CD4-positive, alpha-beta T cell treated with Interleukin-6 at 100 ng/mL for 8 hours (primary cell): ENCODE measurements at places on chromosomes 5 and 9.
A peak's percentile ranks its signal among the peaks of the same experiment; 100 is the strongest.

DNA sequence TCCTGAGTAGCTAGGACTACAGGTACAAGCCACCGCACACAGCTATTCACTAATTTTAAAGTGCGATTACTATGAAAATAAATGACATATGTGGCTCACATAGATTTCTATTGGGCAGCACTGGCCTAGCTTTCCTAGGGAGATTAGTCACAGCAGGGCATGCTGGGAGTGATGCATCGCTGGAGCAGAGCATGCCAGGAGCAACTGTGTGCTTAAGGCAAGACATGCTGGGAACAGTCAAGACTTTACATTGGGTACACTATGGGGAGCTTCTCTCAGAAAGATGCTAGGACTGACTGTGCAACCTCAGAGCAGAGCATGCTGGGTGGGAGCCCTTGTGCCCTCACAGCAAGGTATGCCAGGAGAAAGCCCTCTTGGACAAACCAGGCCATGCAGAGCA is 9.3 kb downstream of the ST6GALNAC6 start:
- DNase-seq = no peak

- no peak for DNase-seq
Observed at GRCh38 chr5:109345699-109346098, 64.1 kb downstream of the PJA2 start.

DNA sequence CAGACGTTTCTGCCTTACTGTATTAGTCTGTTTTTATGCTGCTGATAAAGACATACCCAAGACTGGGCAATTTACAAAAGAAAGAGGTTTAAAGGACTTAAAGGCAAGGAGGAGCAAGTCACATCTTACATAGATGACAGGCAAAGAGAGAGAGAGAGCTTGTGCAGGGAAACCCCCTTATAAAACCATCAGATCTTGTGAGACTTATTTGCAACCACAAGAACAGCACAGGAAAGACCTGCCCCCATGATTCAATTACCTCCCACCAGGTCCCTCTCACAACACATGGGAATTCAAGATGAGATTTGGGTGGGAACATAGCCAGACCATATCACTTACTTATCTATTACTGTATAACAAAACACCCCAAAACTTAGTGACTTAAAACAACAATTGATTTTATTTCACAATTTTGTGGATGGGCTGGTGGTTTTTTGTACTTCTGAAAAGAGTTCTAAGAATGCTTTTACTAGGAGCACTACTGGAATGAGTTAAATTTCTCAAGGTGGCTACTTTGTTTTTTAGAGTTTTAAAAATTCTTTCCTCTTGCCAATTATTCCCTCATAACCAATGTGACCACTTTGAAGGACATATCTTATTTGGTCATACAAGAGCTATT is 10.3 kb downstream of the RUSC2 start:
- DNase-seq = no peak

- DNase-seq = no peak
Observed at GRCh38 chr9:4935001-4935672, 49.9 kb upstream of the JAK2 start.

DNA sequence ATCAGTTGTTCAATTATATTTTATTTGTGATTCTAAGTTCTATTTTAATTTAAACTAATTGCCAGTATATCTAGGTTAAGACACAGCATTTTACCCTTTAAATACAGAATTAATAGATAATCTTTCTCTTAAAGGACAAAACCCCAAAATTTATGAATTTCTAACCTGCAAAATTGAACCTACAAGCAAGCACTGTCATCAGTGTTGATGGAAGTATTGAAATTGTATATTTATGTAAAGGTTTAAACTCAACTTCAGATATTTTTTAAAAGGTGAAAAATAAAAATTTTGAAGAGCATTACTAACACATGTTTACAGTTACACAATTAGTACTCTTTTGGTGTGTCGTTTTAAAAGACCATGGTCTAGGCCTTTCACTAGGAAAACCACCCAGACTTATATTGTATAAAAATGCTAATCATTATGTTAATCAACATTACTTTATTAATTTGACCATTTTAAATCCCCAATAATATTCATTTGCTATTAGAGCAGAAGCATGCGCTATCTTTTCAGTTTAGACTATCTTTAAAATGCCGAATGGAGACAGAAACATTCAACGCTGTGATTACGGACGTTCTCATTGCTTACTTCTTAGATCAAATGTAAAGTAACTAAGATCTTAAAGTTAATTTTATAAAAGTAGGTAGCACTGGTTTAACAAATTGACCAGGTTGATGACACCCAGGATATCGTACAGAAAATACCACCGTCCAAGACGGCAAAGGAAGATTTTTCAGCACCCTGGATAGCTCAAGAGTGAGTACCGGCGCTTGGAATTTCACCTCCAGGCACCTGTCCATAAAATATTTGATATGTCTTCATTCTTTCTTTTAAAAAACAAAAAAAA is 3.2 kb downstream of the OTP start:
- no peak for DNase-seq

DNA sequence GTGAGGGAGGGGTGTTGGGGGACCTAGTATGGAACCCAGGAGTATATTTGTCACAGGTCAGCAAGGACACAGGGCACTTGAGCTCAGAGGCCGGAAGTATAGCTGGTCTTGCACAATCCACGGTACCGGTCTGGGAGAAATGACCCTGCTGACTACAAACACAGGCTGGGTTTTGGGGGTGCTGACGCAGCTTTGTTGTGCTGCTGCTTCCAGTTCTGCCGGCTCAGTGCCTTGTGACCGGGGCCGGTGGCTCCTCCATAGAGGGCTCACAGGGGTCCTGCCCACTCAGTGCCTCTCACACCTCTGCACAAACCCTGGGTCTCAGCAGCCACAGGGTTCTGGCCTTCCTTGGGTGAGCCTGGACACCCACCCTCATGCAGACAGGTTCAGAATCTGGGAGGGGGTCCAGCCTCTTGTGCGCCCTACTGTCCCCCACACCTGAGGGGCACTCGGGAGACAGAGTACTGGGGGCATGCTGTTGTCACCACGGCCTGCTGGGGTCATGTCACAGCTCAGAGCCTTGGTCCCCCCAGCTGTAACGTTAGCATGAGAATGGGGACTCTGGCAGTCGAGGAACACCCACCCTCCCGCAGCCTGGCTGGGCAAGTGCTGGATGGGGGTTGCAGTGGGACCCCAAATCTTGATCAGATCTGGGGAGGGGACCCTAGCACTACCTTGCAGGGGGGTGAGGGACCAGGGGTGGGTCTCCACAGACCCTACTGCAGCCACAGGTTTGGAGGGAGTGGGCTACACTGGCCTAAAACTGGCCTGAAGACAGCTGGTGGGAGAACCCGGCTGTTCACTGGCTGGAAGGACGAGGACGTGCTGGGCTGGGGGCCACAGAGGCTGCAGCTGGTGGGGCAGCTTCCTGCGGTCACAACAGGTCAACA is 17.7 kb downstream of the NINJ1 start:
- DNase-seq = no peak

DNA sequence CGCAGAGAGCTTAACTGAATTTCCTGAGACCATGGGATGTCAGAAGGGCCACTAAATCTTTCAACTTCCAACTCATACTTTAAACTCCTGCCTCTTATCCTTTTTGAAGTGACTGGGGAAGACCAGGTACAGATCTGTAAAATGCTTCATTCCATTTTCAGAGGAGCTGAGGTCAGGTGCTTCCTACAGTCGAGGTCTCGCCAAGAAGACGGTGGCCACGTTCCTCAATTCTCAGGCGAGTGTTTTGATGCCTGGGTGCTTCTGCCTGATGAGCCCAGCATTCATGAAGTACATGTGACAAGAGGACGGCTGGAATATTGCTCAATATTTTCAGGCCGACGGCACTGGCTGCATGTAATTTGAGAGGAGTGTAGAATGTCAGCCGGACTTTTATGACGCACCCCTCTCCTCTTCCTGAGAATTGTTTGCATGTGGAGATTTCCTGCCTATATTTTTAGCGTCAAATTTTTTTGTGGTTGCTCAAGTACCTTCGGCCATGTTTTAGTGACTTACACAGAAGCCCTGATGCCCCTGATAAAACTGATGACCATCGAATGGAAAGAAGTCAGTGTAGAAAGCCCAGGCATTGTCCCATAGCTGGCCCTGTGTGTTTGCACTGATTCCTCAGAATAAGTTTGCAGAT is 38.8 kb upstream of the GLRX start:
- DNase-seq = no peak

DNA sequence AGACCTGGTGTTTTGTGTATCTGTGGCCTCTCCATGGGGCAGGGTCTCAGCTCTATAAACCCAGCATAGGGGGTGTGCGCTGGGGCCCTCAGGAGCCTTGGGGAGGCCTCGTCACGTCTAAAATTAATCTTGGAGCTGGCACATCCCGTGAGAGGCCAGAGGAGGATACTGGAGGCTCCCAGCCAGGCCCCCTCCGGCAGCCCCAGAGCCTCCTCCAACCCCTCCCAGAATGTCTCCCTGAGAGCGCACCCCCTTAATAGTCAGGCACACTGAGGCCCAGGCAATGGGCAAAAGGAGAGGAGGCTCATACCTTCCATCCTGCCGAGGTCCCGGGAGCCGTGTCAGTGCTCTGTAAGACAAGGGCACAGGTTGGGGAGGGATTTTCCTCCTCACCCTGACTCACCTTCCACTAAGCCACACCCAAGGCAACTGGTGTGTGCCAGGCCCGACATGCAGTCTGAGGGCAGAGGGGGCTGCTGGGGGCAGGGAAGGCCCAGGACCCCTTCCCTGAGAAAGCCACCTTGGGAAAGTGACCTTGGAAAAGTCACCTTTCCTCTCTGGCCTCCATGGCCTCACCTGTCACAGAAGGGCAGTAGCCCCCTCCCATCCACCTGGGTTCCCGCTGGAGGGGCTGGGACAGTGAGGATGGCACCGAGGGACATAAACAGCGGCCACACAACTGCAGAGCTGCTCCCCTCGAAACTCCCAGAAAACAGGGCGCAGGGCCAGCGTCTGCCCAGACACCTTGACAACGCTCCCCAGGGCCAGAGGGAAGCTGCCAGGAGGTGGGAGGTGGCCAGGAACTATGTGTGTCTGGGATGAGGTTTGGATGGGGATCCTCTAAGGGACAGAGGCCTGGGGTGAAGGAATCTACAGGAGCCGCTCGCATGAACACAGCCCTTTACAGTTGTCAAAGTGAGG is 2.9 kb downstream of the AK1 start:
- no peak for DNase-seq

DNA sequence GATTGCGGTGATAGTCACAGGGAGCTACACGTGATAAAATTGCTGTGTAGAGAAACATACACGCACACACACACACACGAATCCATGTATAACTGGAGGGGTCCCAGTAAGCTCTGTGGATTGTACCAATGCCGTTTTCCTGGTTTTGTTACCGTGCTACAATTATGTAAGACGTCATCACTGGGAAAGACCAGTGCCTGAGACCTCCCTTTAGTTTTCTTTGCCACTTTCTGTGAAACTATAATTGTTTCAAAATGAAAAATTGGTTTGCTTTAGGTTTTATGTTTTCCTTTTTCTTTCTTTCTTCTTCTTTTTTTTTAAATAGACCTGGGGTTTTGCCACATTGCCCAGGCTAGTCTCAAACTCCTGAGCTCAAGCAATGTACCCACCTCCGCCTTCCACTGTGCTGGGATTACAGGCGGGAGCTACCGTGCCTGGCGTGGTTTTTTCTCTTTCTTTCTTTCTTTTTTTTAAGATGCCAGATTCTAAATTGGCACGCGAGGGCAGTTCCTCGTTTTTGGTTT is 21.3 kb downstream of the OR2V2 start:
- no peak for DNase-seq

- no peak for DNase-seq
Observed at GRCh38 chr9:107222020-107222522, 61.0 kb upstream of the RAD23B start.

- no peak for DNase-seq
Observed at GRCh38 chr5:119361594-119362125, 5.8 kb downstream of the TNFAIP8 start.

GRCh38 chr9:25733336-25733982 is 55.2 kb upstream of the TUSC1 start:
- no peak for DNase-seq

- no peak for DNase-seq
Observed at GRCh38 chr5:5882706-5883105, 460.2 kb downstream of the ICE1 start.

DNA sequence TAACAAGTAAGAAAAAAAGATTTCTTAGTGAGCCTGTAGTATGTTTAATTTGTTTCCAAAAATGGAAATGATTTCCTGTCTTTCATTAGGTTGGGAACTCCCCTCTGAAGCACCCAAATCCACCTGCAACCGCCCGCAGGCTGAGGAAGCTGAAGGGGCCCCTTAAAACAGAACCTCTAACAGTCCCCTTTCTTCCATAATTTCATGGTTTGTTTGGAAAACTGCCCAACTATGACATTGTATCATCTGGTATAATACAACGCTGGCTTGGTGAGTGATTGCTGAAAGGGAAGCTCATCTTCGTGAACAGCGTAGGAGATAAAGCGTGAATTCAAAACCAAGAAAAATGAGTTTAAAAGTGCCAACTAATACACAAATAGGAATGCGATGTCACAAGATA is 215.5 kb downstream of the FSTL4 start:
- no peak for DNase-seq

GRCh38 chr5:135429301-135430134 is 17.6 kb downstream of the DCANP1 start:
- no peak for DNase-seq

DNA sequence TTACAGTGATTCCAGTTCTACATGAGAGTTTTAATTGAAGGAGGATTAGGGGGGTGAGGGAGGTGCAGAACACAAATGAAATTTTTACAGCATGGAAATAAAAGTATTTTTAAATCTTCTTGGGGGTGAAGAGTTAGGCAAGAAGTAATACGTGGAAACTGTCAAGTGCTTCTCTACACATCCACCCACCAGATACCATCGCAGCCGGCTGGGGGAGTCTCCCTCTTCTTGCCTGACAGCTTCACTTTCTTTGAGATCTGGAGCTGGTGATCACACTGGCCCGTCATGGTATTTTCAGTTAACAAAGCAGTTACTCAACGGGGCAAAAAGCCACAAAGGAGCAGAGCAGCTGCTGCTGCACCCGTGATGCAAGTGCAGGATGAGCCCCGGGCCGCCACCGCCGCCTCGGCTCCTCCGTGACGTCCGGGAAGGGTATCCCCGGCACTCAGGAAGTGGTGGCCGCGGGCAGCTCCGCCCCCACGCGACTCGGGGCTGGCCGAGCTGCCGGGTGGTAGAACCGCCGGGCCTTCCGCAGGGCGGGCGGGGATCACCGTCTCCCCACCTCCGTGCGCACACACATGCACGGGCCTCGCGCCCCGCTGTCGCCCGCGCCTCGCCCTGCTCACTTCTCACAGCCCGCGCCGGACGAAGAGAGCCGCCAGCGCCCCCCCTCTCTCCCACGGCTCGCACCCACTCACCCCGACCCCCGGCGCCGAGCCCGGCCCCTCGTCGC is 2.4 kb upstream of the NR4A3 start:
- peak; percentile 89 for DNase-seq

GRCh38 chr9:114037961-114038723 is 40.0 kb downstream of the AMBP start:
- no peak for DNase-seq

- no peak for DNase-seq
Observed at GRCh38 chr9:135226369-135227050, 139.0 kb downstream of the OLFM1 start.
